ENCODE measurements at places on chromosomes 12 and 14. TPM values are rescaled to one million over a fixed set of nuclear protein-coding genes. Genes with fewer than 3 reads are reported as not detected.

DNA sequence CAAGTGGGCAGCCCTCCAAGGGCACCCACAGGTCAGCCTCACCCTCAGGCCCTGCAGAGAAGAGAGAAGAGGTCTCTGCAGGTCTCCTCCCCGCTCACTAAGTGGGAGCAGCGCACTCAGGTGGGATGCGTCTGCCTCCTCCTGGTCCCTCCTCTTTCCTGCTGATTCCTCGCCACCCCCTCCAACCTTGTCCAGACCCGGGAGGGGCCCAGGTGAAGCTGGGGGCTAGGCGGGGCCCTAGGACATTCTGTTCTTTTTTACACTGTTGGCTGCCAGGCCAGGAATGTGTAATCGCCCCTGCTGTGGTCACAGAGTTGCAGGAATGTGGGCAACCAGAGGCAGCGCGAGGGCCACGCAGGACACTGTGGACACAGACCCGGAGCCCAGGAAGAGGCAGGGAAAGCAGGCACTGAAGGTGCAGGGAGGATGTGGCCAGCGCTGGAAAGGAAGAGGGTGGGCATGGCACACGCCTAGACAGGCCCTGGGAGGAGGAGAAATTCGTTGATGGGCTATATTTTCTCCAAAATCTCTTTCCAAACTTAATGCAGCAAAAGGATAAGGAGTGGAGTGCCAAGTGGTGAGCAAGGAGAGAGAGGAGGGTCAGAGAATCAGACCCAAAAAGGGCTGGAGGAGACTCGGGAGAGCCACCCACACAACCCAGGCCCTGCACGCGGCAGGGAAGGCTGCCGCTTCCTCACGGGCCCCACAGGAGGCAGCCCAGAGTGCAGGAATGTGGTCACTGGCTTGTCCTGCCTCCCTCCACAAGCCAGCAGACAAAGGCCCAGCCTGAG, 911 bp upstream of the SCNN1A start:
- no peak for DNase-seq

- DNase-seq: no peak
Observed at GRCh38 chr12:92721130-92721529, 18.3 kb downstream of the PLEKHG7 start.

Gene GOLT1B
- total RNA-seq: 30.2 TPM

Gene CLEC1B
- total RNA-seq: not detected

Measured in glomerular endothelial cell (primary cell).